Anterior cingulate cortex (tissue), 58 donors: ENCODE measurements at places on chromosomes 6 and 20.

- DNase-seq, result no peak
Measured at GRCh38 chr6:52632011-52632410, 38.9 kb upstream of the TMEM14A start.

DNA sequence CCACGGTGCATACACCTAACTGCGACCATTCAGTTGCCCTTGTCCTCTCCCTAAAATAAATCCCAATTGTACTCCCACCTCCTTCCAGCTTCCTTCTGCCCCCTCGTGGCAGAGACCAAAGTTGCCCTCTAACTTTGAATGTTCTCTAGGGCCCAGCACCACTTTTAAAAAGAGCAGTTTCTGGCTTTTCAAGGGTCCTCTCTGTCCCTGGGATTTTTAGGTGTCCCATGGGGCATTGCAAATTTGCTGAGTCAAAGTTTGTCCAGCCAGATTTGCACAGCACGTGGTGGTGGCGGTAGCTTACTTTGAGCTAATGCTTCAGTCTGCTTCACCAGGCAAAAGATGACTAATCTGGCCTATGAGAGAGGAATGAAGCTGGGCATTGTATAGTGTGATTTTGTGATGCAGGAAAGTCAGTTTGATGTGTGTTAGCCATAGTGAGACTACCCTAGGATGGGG is 100.2 kb downstream of the PERP start:
- no peak for DNase-seq

- no peak for DNase-seq
Measured at GRCh38 chr6:118892355-118892991, 1.5 kb upstream of the ASF1A start.

GRCh38 chr6:149259753-149260152 is 57.8 kb upstream of the TAB2 start:
- no peak for DNase-seq

- no peak for DNase-seq
Measured at GRCh38 chr6:113732384-113732966, 124.7 kb upstream of the MARCKS start.

DNA sequence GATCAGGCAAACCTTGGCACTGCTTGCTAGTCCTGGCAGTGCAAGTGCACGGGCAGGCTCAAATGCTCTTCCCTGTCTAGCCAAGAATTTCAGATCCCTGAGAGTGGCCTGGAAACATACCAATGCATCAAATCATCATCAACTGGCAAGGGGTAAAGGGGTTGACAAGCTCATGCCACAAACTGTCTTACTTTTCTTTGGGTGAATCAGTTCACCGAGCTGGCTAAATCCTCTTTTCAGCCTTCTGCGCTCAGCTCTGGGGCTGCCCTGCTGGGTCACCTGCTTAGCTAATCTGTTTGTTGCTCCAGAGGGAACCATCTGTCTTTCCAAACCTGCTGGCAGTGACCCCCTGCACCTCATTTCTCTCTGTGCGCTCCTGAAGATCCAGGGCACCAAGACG is 59.5 kb downstream of the LYRM4 start:
- no peak for DNase-seq

GRCh38 chr6:30042914-30043313 is 18.2 kb upstream of the POLR1H start:
- DNase-seq, result no peak

GRCh38 chr6:25343984-25344383 is 64.8 kb downstream of the CARMIL1 start:
- no peak for DNase-seq
